ENCODE measurements at places on chromosomes 16 and 17. TPM values are rescaled to one million over a fixed set of nuclear protein-coding genes. Genes with fewer than 3 reads are reported as not detected.

Gene SRCIN1
- total RNA-seq, result 0.26 TPM

- DNase-seq, result peak; percentile 37
- H3K4me1 ChIP-seq, result peaks cover 50% of the 10 kb centered on the region
- peaks cover 2% of the 10 kb centered on the region for H3K36me3 ChIP-seq
- H3K27me3 ChIP-seq, result no peaks in the 10 kb centered on the region
- H3K4me3 ChIP-seq, result peak overlapping the region; percentile 76
Observed at GRCh38 chr17:78708510-78708973, 73.5 kb downstream of the CYTH1 start.

GRCh38 chr17:323721-324571 is 28.7 kb downstream of the RPH3AL start:
- no peak overlapping the region for H3K4me3 ChIP-seq
- H3K4me1 ChIP-seq, result peaks cover 3% of the 10 kb centered on the region
- H3K27me3 ChIP-seq, result no peaks in the 10 kb centered on the region
- H3K36me3 ChIP-seq, result peaks cover 3% of the 10 kb centered on the region

DNA sequence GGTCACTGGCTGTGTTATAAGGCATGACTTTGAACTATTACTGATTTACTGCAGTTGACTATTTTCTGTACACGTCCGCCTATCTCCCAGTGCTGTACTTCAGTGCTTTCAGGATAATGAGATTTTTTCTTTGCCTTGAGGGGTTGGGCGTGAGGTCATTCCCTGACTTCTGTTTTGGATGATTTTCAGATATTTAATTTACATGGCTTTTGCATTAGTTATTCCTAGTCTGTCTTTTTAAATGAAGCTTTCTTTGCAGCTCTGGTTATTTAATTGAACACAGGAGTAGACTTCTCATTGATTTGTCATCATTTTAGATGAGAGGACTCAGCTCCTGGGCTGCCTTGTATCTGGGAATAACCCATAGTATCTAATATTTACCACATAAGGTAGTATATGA is 23.7 kb downstream of the WIPF2 start:
- H3K4me1 ChIP-seq, result peaks cover 26% of the 10 kb centered on the region
- H3K27me3 ChIP-seq, result no peaks in the 10 kb centered on the region
- no peaks in the 10 kb centered on the region for H3K36me3 ChIP-seq
- DNase-seq, result no peak
- peak overlapping the region; percentile 47 for H3K27ac ChIP-seq

Gene GCGR
- not detected for total RNA-seq

DNA sequence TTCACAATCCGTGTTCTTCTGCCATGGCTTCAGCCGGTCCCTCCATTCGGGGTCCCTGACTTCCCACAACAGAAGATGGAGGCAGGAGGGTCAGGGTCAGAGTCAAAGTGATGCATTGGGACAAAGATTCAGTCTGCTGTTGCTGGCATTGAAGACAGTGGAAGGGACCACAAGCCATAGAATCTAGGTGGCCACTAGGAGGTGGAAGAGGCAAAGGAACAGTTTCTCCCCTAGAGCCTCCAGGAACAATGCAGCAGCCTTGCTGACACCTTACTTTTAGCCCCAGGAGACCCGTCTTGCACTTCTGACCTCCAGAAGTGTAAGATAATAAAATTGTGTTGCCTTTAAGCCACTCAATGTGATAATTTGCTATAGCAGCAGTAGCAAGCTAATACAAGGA is 55.9 kb downstream of the MFSD11 start:
- H3K27me3 ChIP-seq, result no peaks in the 10 kb centered on the region
- no peak for DNase-seq
- H3K4me1 ChIP-seq, result peaks cover 18% of the 10 kb centered on the region
- no peak overlapping the region for H3K4me3 ChIP-seq
- peaks cover 2% of the 10 kb centered on the region for H3K36me3 ChIP-seq

- peaks cover 64% of the 10 kb centered on the region for H3K27me3 ChIP-seq
- H3K36me3 ChIP-seq, result no peaks in the 10 kb centered on the region
- H3K4me1 ChIP-seq, result peaks cover 3% of the 10 kb centered on the region
- DNase-seq, result no peak
Observed at GRCh38 chr16:71258372-71258771, 27.9 kb upstream of the HYDIN start.

GRCh38 chr16:51577621-51578303 is 426.7 kb upstream of the SALL1 start:
- H3K36me3 ChIP-seq, result no peaks in the 10 kb centered on the region
- no peaks in the 10 kb centered on the region for H3K4me1 ChIP-seq
- H3K4me3 ChIP-seq, result no peak overlapping the region
- DNase-seq, result no peak
- no peaks in the 10 kb centered on the region for H3K27me3 ChIP-seq

Gene AIPL1
- not detected for total RNA-seq

GRCh38 chr17:69176457-69176795 is 34.7 kb upstream of the ABCA6 start:
- peaks cover 2% of the 10 kb centered on the region for H3K36me3 ChIP-seq
- H3K4me1 ChIP-seq, result peaks cover 2% of the 10 kb centered on the region
- no peak overlapping the region for H3K27ac ChIP-seq
- H3K4me3 ChIP-seq, result no peak overlapping the region
- no peak for DNase-seq

DNA sequence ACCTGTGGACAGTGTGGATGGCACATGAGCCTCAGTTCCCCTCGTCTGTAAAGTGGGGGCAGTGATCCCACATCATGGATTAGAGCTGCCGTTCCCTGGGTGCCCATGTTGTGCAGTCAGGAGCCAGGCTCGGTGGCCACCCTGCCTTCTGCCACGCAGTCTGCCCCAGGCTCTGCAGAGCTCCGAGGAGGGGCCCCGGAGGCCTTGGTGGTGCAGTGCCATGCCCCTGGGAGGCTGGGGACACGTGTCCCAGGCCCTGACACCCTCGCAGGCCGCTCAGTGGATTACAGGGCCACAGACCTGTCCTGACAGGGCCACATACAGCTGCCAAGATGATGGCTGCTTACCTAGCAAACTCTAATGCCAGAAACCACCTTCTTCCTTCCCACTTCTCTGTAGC is 59.7 kb upstream of the ZNF469 start:
- H3K4me3 ChIP-seq, result no peak overlapping the region
- DNase-seq, result no peak
- H3K27me3 ChIP-seq, result peaks cover 9% of the 10 kb centered on the region
- H3K27ac ChIP-seq, result no peak overlapping the region
- peaks cover 2% of the 10 kb centered on the region for H3K36me3 ChIP-seq

Gene ZNF23
- total RNA-seq, result 7.4 TPM

Gene SPATA32
- 0.17 TPM for total RNA-seq

- peaks cover 7% of the 10 kb centered on the region for H3K27me3 ChIP-seq
- no peak for DNase-seq
- H3K27ac ChIP-seq, result no peak overlapping the region
Observed at GRCh38 chr16:766820-767640, 6.5 kb downstream of the MSLN start.

Gene NTN1
- 0.16 TPM for total RNA-seq

DNA sequence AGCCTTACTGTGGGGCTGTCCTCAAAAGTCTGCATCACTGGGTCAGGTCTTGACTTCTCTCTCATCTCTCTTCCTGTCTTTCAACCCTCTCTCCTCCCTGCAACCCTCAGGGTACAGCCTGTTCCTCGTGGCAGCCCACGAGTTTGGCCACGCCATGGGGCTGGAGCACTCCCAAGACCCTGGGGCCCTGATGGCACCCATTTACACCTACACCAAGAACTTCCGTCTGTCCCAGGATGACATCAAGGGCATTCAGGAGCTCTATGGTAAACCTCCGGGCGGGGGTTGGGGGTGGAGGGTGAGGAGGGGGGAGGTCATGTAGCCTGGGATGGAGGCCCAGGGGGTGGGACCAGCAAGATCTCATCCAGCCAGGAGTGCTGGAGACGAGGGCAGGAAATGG is 12.7 kb downstream of the MMP2 start:
- H3K27ac ChIP-seq, result no peak overlapping the region
- H3K27me3 ChIP-seq, result peaks cover 36% of the 10 kb centered on the region
- no peaks in the 10 kb centered on the region for H3K36me3 ChIP-seq
- H3K4me3 ChIP-seq, result no peak overlapping the region
- H3K4me1 ChIP-seq, result no peaks in the 10 kb centered on the region

Gene IKZF3
- 106 TPM for total RNA-seq

DNA sequence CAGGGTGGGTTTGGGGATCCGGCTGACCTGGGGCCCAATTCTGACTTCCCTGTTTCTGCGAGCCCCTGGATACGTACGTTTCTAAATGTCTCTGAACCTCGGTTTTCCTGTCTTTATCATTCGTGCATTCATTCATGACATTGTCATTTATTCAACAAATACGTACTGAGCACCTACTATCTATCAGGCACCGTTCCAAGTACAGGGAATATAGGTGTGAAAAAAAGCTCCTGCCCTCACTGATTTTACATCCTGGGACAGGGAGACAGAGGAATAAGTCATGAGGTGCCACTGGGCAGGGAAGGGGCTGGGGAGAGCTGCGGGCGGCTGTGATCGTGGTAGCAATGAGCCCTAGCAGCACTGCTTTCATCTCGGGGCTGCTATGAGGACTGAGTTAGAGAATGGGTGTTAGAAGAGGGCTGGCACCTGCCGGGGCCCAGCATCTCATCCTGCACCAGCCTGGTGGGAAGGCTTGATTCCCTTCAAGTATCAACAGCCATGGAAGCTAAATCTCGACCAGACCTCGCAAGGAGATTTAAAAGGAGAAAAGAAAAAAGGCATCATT is 88.3 kb upstream of the DNAH17 start:
- no peaks in the 10 kb centered on the region for H3K27me3 ChIP-seq
- H3K36me3 ChIP-seq, result peaks cover 2% of the 10 kb centered on the region
- peak overlapping the region; percentile 95 for H3K27ac ChIP-seq

- peaks cover 10% of the 10 kb centered on the region for H3K4me1 ChIP-seq
- no peaks in the 10 kb centered on the region for H3K36me3 ChIP-seq
- no peak overlapping the region for H3K4me3 ChIP-seq
- peak overlapping the region; percentile 19 for H3K27ac ChIP-seq
Observed at GRCh38 chr16:81421126-81421525, 23.5 kb upstream of the CMIP start.

DNA sequence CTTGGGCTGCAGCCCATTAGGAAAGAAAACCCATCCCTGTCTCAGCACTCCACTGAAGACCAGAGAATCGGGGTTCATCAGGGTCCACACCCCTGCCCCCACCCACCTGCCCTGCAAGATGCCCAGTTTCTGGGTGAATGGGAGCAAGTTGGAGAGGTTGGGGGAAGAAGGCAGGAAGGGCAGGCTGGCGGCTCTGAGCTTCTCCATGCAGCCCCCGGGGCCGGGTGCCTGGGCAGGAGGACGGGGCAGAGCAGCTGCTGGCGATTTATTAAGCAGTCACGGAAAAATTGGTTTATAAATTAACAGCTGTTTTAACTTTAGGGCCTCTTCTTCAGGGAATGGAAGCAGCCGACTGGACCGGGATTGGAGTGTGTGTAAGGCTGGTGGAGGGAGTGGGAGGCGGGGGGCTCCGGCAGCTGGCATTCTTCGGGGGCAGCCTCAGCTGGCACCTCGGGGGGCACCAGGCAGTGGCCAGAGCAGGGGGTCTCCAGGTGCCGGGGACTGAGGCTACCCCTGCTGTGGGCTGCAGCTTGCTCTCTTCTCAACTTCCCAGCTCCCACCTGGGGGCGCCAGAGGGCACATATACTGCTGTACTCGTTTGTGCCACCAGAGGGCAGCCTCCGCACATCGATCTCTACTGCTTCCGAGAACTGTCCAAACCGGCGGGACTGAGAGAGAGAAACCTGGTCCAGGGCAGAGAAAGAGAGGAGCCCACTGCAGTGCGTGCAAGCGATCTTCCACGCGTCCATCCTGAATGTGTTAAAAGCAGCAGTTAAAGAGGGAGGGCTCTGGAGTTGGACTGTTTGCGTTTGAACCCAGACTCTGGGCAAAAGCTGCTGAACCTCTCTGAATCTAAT is 5.0 kb upstream of the PPP1R1B start:
- peak overlapping the region; percentile 82 for H3K27ac ChIP-seq
- peaks cover 26% of the 10 kb centered on the region for H3K4me1 ChIP-seq
- no peaks in the 10 kb centered on the region for H3K36me3 ChIP-seq

DNA sequence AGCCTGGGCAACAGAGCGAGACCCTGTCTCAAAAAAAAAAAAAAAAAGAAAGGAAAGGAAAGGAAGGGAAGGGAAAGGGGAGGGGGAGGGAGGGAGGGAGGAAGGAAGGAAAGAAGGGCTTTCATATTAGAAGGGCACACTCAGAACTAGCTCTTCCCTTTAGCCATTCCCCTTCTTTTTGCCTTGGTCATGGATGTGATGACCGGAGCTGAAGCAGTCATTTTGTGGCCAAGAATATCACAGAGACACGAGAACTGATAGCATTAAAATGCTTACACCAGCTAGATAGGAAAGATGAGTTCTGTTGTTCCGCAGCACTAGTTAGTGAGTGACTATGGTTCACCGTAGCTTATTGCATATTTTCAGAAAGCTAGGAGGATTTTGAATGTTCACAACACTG is 32.8 kb upstream of the TNRC6A start:
- H3K27me3 ChIP-seq, result peaks cover 6% of the 10 kb centered on the region
- no peak overlapping the region for H3K27ac ChIP-seq
- no peak overlapping the region for H3K4me3 ChIP-seq
- peaks cover 2% of the 10 kb centered on the region for H3K36me3 ChIP-seq

- no peaks in the 10 kb centered on the region for H3K36me3 ChIP-seq
- no peak for DNase-seq
- no peaks in the 10 kb centered on the region for H3K27me3 ChIP-seq
Observed at GRCh38 chr16:70712942-70713341, 27.1 kb upstream of the MTSS2 start.

DNA sequence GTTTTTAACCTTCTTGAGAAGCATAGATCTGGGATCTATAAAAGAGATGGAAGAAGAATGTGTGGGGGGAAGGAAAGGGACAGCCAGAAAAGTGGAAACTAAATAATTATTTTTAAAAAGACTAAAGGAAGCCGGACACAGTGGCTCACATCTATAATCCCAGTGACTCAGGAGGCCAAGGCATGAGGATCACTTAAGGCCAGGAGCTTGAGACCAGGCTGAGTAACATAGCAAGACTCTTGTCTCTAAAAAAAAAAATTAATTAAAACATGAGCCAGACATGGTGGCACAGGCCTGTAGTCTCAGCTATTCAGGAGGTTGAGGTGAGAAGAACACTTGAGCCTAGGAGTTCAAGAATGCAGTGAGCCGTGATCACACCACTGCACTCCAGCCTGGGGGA is 335.1 kb downstream of the GRIN2A start:
- H3K36me3 ChIP-seq, result no peaks in the 10 kb centered on the region
- no peak for DNase-seq
- H3K4me3 ChIP-seq, result no peak overlapping the region
- no peaks in the 10 kb centered on the region for H3K27me3 ChIP-seq
- no peak overlapping the region for H3K27ac ChIP-seq

Gene TP53TG3
- not detected for total RNA-seq

GRCh38 chr17:64580384-64581315 is 73.9 kb downstream of the CEP95 start:
- H3K4me3 ChIP-seq, result no peak overlapping the region
- H3K27ac ChIP-seq, result peak overlapping the region; percentile 73
- H3K27me3 ChIP-seq, result no peaks in the 10 kb centered on the region
- H3K36me3 ChIP-seq, result peaks cover 4% of the 10 kb centered on the region
- DNase-seq, result no peak

Gene CACNG4
- not detected for total RNA-seq
